ENCODE measurements at places on chromosomes 3 and 15.

DNA sequence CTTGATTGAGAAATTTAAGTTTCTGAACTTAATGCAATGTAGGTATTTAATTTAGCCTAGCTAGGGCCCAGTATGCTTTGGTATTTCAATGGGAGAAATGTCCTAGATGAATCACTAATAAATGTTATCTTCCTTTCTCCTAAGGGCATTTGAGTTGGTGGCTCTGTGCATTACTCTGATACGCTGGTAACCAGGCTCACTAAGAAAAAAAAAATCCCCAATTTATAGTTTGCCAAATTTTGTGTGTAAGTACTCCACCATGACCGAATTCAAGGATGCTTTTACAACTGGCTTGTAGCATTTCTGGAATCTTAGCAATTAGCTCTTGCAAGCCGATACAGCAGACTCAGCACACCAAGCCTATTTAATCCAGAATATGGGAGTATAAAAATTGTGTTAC, 94.6 kb upstream of the LPP start:
- no peak for DNase-seq

GRCh38 chr15:67030036-67030762, 35.2 kb upstream of the SMAD3 start:
- DNase-seq, result no peak

GRCh38 chr3:29515451-29515850, 234.6 kb downstream of the RBMS3 start:
- DNase-seq, result no peak

DNA sequence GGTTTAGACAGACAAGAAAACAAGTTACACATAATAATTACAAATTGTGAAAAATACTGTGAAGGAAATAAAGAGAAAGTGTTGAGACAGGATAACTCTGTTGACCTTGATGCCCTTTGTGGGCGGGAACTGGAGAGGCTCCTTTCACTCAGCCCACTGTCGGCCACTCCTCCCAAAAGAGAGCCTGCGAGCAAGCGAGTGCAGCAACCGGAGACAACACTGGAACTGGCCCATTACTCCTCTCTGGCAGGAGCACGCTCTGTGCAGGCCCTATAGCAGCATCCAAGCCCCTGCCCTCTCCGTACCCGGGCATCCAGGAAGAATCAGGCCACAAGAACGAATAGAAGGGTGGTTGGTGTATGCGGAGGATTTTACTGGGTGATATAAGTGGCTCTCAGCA, 16.2 kb upstream of the DUT start:
- DNase-seq, result no peak

DNA sequence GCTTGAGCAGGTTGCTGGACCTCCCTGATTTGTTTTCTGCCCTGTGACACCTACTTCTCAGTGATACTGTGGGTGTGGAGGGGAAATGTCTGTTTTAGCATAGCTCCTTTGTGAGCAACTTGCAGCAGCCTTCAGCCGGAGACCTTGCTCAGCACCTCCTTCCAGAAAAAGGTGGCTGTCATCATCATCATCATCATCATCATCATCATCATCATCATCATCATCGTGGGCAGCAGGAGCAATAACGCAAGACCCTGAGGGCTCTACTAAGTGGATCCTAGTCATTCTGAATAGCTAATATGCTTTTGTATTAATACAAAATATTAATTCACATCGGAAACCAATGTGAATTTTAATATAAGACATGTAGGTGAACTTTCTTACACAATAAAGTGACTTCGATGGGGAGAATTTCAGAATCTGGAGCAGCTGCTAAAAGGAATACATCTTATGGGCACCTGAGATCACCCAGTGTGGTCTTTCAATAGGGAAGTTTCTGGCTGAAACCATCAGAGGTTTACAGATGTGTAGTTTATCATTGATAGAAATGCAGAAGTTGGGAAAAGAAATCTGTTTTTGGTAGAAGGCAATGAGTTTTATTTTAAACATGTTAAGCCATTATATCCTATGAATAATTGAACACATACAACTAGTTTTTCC, 8.6 kb downstream of the GABRR3 start:
- no peak for DNase-seq

DNA sequence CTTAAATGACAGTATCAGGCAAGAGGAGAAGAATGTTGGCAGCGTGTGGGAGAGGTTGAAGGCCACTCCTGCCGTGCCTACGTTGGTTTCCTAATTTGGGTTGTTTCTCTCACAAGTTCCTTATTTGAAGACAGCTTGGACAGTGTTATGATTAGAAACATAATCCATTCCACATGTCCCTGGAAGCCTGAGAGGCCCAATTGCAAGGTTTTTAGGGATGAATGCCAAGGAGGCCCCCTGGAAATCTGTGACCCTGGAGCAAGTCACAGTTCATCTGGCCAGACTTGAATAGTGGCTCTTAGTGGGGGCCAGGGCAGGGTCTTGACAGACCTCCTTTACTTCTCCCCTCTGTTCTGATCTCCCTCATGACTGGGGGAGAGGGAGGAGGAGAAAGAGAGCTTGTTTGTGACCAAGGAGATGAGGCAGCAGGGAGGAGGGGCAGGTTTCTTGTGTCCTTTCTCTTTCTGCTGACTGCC, 584.4 kb upstream of the TBL1XR1 start:
- DNase-seq, result no peak

DNA sequence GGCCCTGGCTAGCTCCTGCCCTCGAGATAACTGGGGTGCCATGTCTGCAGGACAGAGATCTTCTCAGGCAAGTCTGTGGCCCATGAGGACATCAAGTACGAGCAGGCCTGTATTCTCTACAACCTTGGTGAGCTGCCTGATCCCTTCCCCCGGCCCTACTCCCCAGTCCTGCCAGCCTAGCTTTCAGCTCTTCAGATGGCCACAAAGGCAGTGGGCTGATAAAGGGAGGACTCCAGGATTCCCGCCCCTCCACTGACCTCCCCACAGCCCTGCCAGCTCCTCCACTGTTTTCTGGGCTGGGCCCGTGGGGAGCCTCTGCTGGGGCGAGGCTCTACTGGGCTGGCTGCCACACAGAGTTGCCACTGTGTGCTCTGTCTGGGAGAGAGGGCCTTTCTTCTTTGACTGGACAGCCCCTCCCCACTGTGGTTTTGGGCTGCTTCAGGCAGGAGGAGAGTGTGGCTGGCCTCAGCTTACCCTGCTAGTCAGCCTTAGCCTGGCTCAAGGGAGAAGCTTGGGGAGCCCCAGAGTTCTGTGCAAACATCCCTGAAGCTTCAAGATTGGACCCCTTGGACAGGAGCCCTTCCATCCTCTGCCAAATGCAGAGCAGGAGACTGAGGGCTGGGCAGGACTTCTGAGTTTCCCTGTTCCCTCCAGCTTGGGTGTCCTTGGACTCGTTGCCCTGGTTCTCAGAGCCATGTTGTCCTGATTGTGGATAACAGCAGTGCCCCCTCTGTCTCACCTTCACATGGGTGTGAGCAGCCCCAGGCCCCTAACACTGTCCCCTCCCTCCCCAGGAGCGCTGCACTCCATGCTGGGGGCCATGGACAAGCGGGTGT, 24.4 kb downstream of the PTPN23 start:
- DNase-seq, result no peak
